Fibroblast of lung (primary cell): ENCODE measurements at places on chromosomes 12 and 14. TPM values are rescaled to one million over a fixed set of nuclear protein-coding genes. Genes with fewer than 3 reads are reported as not detected.
A peak's percentile ranks its signal among the peaks of the same experiment; 100 is the strongest.

DNA sequence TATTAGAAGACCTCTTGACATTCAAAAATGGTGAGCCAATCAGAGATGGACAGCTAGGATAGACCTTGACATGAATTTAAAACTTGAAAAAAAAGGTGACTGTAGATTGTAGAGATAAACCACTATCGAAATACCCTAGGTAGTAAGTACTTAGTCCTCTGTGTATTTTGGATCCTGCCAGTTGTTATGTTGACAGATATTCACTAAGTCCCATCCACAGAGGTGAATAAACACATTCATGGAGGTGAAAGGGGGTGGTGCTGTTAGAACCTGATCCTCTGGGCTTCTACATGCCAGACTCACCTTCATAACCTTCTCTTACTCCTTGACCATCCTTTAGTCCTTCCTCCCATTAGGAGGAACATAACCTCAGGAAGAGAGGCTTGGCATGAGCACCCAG, 72.3 kb downstream of the OTX2 start:
- DNase-seq: no peak

- no peak for DNase-seq
Observed at GRCh38 chr14:81256289-81256960, 35.7 kb upstream of the GTF2A1 start.

DNA sequence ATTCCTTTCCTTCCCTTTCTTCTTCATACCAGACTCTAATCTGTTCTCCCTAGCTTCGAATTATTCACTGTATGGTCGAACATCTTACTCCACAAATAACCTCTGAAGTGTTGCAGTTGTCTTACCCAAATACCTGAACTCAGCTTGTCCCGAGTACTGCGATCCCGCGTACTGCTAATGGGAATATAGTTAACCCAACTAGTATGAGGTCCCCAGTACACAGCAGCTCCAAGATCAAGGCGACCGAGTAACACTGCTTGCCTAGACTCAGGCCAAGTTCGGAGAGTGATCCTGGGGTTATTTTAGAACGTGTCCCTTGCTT, 462 bp upstream of the ETNK1 start:
- DNase-seq: no peak

GRCh38 chr14:45531022-45531421, 278.0 kb upstream of the MIS18BP1 start:
- DNase-seq: no peak

DNA sequence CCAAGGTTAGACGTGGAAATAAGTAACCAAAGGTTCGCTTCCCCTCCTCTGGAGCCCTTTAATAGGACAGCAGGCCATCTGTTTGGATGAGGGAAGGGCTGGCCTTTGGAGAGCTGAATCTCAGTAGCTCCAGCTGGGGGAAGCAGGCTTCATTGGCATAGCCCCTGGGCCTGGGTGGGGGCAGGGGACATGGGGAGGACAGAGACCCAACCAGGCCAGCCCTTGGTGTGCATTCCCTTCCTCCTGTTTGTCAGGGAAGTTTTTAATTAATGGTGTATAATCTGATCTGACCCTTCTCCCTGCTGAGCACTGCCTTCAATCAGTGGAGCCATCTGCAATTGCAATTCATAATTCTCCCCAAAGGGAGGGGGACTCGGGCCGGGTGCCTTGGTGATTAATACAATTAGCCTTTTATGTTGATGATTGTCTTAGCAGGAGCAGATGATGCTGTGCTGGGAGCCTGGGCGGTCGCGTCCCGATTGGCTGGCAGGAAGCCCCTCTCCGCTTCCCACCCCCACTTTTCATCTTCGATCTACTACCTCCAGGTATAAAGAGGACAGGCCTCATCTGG, 6.4 kb downstream of the AQP6 start:
- no peak for DNase-seq

GRCh38 chr12:78864870-78865463, 393 bp downstream of the SYT1 start:
- peak; percentile 16 for DNase-seq

- DNase-seq: no peak
Observed at GRCh38 chr14:54665946-54666345, 99.0 kb downstream of the SAMD4A start.

GRCh38 chr12:95130096-95130495, 56.7 kb upstream of the NR2C1 start:
- peak; percentile 72 for DNase-seq

DNA sequence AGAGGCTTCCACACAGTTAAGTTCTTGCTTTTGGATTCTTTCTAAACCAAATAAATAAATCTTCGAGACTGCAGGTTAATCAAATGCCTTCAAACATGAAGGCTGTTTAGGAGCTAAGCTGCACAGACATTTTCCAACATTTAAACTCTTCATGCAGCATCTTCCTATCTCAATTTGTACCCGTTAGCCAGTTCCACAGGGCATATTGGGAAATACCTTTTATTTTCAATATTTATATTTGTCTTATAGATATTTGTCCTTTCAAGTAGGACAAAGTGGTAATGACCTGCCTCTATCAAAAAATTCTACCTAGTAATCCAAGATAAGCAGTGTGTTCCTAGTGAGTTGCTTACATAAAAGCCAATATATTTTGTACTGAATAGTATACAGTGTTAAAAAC, 373.6 kb downstream of the DIO2 start:
- DNase-seq: no peak

DNA sequence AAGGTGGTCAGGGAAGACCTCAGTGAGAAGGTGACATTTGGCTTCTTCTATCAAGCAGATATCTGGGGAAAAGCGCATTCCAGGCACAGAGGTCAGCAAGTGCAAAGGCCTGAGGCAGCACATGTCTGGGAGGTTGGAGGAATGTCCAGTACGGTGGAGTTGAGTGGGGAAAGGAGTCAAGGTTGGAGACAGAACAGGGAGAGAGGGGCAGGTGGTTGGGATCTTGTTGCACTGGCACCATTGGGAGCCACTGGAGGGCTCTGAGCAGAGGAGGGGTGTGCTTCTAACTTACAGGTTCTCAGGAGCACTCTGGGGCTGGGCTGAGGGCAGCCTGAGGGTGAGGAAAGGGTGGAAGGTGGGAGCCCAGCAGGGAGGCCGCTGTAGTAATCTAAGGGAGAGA, 52.1 kb downstream of the EID3 start:
- no peak for DNase-seq

- DNase-seq: no peak
Observed at GRCh38 chr14:105528586-105529318, 2.4 kb downstream of the TMEM121 start.

GRCh38 chr12:6222078-6222654, 22.0 kb downstream of the CD9 start:
- peak; percentile 68 for DNase-seq

DNA sequence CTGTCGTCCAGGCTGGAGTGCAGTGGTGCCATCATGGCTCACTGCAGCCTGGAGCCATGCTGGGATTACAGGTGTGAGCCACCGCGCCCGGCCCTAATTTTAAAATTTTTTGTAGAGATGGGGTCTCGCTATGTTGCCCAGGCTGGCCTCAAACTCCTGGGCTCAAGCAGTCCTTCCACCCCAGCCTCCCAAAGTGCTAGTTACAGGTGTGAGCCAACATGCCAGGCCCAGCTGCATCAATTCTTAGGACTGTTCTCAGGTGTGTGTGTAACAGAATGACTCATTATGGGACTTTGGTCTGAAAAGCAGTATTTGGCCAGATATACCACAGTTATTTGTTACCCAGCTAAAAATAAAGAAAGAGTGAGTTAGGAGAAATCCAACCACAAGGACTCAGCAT, 17.4 kb downstream of the LETMD1 start:
- no peak for DNase-seq

GRCh38 chr14:68756000-68756481, 36.8 kb downstream of the ZFP36L1 start:
- no peak for DNase-seq

GRCh38 chr12:8909752-8910151, 4.6 kb upstream of the PHC1 start:
- DNase-seq: no peak

- DNase-seq: peak; percentile 19
Observed at GRCh38 chr12:113359133-113359938, 949 bp downstream of the PLBD2 start.

- DNase-seq: peak; percentile 25
Observed at GRCh38 chr12:71439613-71440344, at the start of gene LGR5. Gene LGR5 (plus strand): TSS chr12:71439798. CDS start chr12:71440081, 283 bp downstream.

DNA sequence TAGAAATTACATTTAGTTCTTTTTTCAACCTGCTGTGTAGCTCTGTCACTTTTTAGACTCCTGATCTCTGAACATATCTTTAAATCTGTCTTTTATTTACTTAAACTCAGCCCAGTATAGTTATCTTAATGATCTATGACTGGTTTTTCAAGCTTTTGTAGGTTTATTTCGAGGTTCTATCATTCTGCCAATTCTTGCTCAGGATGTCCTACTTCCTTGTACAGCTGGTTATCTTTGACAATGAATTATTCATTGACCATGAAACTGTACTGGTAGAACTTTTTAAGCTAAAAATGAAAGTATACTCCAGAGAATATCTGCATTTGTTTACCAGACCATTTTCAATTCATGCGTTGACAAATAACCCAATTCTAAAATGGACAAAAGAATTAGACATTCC, 37.8 kb downstream of the TC2N start:
- DNase-seq: no peak

- no peak for DNase-seq
Observed at GRCh38 chr12:19215115-19215514, 85.6 kb downstream of the PLEKHA5 start.

CMKLR1 gene
- polyA plus RNA-seq: 0.19 and 0.82 TPM in 2 replicates

ADCY4 gene
- polyA plus RNA-seq: 0.43 and 1.4 TPM in 2 replicates

C12orf56 gene
- 0.10 and 1.1 TPM in 2 replicates for polyA plus RNA-seq

TDP1 gene
- polyA plus RNA-seq: 11.7 and 22.8 TPM in 2 replicates

PRB2 gene
- polyA plus RNA-seq: not detected in 2 replicates

PIWIL1 gene
- not detected in 2 replicates for polyA plus RNA-seq

ABHD12B gene
- 0.20 TPM in 1 of 2 replicates, not detected in the other for polyA plus RNA-seq

APAF1 gene
- 13.6 and 14.8 TPM in 2 replicates for polyA plus RNA-seq

SLCO1C1 gene
- not detected in 2 replicates for polyA plus RNA-seq

IAPP gene
- polyA plus RNA-seq: not detected in 2 replicates

GARIN6 gene
- polyA plus RNA-seq: not detected in 2 replicates
